Stimulated activated CD4-positive, alpha-beta T cell treated with anti-CD3 and anti-CD28 coated beads, Interleukin-15, amount 100 ng/mL, for 1 hour (primary cell): ENCODE measurements at places on chromosomes 12 and 14.

DNA sequence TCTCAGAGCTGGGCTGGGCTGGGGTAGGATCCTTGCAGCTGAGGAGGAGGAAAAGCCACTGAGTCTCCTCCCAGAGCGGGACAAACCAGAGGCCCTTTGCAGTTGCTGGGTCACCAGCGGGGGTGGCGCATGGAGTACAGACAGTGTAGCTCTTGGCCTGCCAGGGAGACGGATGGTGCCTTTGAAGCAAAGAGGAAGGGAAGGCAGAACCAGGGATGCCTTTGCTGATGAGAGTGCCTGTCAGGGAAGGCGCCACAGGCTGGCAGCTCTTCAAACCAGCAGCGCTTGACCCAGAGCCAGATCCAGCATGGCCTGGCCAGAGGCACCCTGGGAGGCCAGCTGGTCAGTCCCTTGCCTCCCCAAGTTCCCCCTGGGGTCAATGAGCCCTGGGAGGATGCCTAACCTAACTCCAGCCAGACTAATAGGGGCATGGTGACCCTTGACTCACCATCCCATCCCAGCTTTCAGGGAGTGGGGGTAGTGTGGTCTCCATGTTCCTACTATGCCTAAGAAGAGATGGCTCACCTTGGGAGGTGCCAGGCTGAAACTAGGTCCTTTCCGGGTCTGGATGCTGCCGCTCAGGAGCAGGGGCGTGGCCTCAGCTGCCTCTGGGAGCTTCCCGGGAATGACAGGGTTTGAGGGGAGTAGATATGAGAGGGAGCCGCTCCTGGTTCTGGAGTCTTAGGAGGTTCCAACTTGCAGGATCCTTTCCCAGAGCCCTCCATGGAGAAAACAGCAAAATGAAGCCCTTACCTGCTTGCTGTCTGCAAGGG lies 19.8 kb downstream of the VASH1 start:
- DNase-seq, result no peak

- DNase-seq, result no peak
Observed at GRCh38 chr12:2668816-2669215, 126.0 kb upstream of the FKBP4 start.

- DNase-seq, result no peak
Observed at GRCh38 chr12:120939523-120939922, 35.4 kb upstream of the SPPL3 start.

DNA sequence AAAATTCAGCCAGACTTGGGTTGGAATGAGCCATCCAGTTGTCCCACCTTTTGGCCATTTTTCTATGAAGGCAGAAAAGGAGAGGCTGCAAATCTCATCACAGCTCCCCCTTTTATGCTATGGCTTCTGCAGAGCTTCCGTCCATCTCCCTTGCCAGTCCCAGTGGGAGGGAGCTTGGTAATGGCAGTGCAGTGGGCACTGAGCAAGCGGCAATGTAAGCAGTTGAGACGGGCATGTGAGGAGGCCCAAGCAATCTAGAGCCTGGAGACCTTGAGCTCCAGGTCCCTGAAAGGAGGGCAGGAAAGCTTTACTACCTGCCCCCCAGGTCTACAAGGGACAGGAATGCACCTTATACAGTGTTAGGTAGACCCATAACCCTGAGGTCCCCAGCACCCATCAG lies 73.1 kb downstream of the CRACR2A start:
- DNase-seq, result no peak

DNA sequence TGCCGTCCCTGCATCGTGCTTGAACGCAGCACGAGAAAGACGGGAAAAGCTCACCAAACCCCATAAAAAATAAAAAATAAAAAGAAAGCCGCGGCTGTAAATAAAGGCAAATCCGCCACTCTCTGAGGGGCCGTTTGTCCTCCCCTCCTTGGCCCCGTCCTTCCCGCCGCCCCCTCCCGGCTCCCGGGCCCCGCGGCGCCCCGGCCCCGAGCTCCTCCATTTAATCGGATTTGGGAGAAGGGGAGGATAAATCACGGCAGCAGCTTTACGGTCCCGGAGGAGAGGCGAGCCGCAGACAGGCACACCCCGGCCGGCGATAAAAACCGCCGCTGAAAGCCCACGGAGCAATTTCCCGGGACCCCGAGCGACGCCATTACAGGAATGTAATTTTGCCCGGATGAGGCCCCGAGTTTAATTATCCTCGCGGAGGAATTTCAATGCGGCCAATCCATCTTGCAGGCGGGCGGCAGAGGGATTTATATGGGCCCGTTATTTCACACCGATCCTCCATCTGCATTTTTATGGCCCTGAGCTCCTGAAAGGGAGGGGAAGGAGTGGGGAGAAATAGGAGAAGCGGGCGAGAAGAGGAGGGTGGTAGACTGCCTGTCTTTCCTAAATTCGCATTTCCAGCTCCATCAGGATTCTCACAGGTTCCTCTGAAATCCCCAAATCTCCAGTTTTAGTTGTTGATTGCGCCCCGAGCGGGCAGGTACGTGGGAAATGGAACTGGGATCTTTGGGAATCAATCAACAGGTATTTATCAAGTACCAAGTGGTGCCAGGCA lies 1.3 kb upstream of the ATP5MC2 start:
- DNase-seq, result no peak

- DNase-seq, result no peak
Observed at GRCh38 chr12:13027508-13027907, 16.7 kb upstream of the FAM234B start.

DNA sequence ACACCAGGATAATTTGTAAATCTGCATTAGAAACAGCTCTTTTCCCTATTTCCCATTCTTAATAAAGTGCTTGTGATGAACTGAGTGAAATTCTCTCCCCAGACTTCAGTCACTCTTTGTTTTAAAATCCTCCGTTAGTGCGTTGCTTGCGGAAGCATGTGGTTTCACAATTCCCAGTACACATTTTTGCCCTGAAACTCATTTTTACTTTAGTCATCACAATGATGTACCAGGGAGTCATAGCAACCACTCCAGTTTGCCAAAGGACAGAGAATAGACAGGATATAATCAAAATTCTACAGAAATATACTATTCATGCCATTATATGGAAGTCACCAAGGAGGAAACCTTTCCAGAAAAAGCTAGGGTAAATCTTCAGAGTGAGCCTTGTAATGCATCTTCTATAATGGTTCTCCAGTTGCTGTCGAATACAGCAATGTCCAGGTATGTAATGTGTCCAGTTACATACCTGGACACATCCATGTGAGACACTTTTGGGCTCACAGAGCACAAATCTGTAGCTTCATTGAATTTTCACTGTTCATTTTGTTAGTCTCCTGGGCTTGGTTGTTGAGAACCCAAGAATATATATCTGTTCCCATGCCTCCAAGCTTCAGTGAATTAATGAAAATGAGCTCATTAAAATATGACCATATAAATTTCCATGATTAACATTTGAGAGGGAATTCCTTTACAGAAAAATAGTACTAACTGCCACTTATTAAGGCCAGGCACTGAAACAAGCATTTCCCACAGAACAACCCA lies 57.8 kb downstream of the GPR135 start:
- DNase-seq, result no peak

DNA sequence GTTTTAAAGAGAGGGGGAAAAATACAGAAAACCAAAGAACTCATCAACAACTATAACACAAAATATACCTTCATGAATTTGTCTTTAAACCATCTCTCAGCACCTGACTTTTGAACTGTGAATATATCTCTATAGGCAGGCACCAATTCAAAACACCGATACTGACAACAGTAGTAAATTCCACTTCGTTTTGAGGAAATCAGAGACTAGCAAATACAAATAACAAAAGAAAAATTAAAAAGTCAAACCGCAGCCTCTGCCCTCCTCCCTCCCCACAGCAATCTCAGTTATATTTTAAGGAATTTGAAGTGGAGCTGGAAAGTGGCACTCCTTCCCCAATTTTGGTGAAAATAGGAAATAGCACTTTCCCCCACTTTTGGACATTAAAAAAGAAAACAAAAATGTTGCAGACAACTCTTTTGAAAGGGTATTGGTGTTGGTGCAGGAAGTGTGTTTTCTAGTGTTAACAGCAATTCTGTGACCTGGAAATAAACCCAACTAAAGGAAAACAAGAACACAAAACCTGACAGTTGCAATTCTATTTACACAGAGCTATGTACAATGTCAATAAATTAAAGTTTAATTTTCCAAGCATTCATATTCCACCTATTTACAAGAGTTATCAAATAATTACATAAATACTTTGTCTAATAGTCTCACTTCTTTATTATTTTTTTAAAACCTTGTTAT lies 13.5 kb downstream of the TBX3 start:
- DNase-seq, result no peak

DNA sequence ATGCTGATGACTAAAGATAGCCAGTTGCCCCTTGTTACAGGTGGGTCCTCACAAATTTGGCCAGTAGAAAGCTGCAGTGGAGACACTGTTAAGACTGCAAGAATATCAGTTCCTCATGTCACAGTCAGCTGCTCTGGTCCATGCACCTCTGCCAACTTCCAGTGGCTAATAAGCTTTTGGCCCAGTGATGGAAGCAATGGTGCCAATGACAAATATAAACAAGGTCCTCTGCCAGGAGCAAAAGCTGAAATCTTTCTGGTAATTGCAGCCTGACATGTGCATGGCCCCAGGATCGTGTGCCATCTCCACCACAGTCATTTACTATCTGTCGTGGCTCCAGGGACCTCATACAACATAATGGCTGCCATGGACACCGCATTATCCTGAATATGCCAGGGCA lies 85.4 kb upstream of the TMEM260 start:
- no peak for DNase-seq

GRCh38 chr14:55624913-55625312 lies 44.9 kb downstream of the KTN1 start:
- no peak for DNase-seq

DNA sequence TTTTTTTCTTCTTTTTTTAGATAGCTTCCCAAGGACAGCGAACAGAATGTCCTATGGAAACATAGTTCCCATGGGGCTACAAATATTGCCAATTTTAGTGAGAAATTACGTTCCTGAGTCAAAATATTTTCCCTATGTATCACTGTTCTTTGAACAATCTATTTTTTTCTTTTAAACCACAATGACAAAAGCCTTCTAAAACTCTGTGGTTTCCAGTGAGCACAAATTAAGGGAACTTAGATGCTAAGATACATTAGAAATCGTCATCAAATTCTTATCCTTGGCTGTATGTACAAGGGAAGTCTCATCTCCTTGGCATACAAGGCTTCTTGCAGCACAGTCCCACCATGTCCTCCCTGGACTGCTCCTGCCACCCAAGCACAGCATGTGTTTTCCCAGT lies 17.9 kb downstream of the CPM start:
- DNase-seq, result no peak

DNA sequence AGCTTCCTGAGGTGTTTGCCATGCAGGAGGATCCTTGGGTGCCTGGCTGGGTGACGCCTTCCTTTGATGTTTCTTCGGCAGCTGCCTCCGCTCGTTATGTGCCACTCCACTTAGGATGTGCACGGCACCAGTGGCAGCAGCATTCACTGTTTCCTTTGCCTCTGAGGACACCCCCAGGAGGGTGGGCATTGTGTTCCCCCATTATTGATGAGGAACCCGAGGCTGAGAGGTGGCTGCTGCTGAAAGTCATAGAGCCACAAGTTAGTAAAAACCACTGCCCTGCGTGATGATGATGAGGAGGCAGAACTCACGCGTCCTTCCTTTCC lies 41.2 kb downstream of the EP400 start:
- no peak for DNase-seq

DNA sequence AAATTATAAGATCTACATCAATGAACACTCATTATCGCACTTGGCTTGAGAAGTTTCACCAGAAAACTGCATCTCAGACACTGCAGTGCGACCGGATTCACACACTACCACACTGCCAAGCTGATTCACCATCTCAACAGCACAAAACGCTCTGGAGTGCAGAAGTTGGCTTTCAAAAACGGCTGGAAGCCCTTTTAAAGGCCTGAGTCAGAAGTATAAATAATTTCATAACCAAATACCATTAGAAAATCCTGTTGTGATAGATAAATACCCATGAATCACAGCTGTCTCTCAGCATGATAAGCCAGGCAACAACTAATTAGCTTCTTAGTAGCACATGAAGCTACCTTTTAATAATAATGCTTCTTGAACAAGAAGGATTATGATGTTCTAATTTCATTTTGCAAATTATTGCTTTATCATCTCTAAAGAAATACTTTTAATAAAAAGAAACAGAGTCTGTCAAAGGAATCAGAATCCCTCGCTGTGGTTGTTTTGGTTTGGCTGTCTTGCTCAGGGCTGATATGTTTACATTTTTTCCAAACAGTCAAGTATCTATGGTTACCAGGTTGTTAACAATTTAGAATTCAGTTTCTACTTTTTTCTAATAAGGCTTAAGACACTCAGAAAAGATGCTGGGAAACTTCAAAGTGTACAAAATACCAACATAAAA lies 51.2 kb downstream of the SLC2A13 start:
- DNase-seq, result no peak

GRCh38 chr12:70584332-70584731 lies 52.9 kb downstream of the PTPRB start:
- DNase-seq, result no peak

DNA sequence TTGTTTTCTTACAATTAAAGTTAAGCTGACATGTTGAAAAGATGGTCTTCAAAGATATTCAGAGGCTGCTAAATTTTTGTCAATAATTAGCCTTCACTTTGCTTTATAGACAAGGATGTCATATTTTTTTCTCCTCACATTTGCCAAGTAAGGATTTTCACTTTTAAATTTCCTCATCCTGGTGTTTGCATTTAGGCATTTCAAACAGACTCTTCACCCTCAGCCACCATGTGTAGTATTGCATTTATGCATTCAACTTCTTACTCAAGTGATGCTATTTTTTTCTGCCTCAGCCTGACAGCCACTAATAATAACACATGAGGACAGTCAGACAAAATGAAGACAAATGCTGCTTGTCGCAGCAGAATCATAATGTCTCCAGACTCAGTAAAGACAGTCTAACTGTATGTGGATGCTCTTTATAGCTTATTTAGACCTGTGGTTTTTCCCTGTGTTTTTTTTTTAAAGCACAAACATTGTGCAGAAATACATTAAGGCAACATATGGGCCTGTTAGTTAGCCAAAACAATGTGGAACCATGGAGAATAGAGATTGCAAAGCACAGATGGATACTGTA lies 481.5 kb downstream of the NPAS3 start:
- DNase-seq, result no peak

DNA sequence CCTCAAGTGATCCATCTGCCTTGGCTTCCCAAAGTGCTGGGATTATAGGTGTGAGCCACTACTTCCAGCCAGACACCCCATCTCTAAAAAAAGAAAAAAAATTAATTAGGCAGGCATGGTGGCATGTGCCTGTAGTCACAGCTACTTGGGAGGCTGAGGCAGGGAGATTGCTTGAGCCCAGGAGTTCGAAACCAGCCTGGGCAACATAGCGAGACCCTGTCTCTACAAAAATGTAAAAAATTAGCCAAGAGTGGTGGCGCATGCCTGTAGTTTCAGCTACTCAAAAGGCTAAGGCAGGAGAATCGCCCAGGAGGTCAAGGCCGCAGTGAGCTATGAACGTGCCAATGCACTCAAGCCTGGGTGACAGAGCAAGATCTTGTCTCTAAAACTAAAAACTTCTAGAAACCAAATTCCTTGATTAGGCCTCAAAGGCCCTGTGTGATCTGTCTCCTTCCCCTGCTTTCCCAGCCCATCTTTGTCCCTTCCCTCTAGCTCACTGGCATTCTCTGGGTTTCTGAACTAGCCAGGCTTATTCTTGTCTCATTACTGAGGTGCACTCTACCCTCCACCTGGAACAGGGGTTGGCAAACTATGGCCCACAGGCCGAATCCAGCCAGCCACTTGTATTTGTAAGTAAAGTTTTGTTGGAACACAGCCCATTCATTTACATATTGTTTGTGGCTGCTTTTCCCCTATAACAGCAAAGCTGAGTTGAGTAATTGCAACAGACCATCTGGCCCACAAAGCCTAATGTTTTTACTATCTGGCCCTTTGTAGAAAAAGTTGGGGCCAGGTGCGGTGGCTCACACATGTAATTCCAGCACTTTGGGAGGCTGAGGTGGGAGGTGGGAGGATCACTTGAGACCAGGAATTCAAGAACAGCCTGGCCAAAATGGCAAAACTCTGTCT lies 17.2 kb upstream of the TPCN1 start:
- DNase-seq, result no peak
